Stimulated activated CD4-positive, alpha-beta T cell treated with anti-CD3 and anti-CD28 coated beads, Interleukin-12 subunit alpha, Interleukin-12 subunit beta, amount 100 ng/mL, for 48 hours (primary cell): ENCODE measurements at places on chromosomes 3 and 15.

GRCh38 chr15:50702762-50703334 is 16.3 kb upstream of the TRPM7 start:
- no peak for DNase-seq

- no peak for DNase-seq
Observed at GRCh38 chr3:124044956-124045355, 53.0 kb upstream of the ROPN1 start.

DNA sequence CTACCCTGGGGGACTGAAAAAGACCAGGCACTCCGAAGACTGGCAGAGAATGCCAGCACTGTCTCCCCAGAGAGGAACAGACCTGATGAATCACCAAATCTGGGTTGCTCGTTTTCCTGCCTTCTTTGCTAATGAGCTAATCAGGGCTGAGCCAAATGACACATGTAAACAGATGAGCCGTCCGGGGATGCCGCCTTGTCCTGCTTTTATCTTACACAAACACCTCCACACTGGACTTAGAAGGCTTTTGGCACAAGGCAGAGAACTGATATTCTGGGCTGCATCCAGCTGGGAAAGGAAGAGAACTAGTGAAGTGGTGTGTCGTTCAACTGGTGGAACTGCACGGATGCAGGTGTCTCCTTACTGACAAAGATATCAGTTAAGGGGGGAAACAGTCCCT is 88.1 kb downstream of the MECOM start:
- DNase-seq = no peak

GRCh38 chr15:45377609-45378148 is 665 bp downstream of the GATM start:
- DNase-seq = no peak

GRCh38 chr15:34360298-34360697 is 6.7 kb downstream of the LPCAT4 start:
- DNase-seq = no peak

DNA sequence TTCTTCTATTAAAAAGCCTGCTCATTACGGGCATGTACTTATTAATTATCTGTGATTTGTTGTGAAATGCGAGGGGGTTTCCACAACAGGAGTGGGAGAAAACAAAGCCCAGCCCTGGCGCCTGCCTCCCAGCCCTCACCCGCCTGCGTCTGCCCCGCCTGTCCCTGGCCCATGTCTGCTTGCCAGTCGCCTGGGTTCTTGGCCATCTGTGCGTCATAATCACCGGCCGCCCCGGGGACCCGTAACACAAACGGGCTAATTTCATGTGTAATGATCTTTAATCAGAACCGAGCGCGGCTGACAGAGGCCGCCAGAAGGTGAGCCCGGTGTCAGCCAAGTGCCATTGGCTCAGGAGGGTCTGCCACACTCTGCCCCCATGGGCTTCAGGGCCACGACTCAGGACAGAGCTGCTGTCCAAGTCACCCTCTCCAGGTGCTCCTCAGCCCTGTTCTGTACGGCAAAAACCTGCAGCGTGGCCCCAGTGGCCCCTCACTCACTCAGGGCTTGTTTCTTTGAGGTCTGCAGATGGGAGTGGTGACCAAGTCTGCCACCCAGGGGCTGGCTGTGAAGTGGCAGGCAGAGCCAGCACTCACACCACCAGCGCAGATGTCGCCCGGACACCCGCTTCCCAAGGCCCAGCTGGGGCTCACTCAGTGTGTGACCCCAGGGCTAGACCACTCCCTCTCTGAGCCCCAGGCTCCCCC is 28.8 kb upstream of the TMEM115 start:
- DNase-seq = no peak

DNA sequence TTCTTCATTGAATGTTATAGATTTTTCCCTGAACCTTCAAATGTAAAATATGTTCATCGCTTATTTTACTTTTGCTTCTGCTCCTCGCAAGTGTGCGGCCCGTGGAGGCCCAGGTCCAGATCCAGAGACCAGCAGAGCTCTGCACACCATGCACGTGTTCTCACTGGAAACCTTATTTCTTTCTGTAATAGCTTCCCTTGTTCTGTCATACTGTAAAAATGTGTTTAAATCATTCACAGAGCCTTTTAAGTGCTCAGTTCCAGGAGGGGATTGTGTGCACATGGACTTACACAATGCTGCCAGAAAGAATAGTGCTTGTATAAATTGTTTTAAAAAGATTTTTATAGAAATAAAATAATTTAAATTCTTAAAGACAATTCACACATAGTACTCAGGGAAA is 359.3 kb downstream of the GABRG3 start:
- no peak for DNase-seq

GRCh38 chr3:119831022-119831421 is 49.1 kb downstream of the NR1I2 start:
- DNase-seq = no peak

GRCh38 chr15:88651971-88652370 is 13.2 kb downstream of the ISG20 start:
- DNase-seq = no peak

DNA sequence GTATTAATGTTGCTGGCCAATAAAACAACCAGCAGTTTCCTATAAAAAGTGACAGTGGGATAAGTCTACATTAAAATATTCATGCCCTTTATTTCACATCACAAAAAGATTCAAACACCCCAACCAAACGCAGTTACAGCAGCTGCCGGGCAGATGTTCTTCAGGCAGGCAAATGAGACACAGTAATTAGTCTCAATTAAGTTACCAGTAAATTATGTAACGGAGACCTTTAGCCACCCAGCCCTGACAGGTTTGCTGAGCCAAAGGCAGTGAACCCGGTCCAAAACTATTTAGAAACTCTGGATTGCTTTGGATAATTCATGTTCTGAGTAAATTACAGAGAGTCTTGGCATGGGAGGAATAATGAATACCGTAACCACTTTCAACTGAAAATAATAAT is 289.2 kb upstream of the LYSMD4 start:
- DNase-seq = no peak

- no peak for DNase-seq
Observed at GRCh38 chr3:121431726-121432517, 113.9 kb downstream of the POLQ start.

DNA sequence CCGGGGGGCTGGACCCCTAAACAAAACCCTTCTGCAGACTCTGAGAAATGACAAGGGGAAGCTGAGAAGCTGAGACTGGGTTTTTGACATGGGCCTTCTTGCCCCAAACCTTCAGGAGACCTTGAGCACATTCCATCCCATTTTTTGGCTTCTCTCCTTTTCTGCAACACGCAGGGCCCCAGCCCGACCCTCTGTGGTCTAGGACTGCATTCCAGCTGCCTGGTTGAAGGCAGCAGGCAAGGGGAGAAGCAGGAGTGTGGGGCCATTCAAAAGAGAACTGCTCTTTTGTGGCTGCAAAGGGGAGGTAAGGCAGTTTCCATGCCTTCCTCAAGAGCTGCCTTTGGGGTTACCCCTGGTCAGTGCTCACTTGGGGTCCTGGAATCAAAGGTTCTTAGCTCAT is 263.0 kb downstream of the TLE3 start:
- no peak for DNase-seq

- DNase-seq = no peak
Observed at GRCh38 chr3:123151251-123151705, 50.5 kb upstream of the SEC22A start.

DNA sequence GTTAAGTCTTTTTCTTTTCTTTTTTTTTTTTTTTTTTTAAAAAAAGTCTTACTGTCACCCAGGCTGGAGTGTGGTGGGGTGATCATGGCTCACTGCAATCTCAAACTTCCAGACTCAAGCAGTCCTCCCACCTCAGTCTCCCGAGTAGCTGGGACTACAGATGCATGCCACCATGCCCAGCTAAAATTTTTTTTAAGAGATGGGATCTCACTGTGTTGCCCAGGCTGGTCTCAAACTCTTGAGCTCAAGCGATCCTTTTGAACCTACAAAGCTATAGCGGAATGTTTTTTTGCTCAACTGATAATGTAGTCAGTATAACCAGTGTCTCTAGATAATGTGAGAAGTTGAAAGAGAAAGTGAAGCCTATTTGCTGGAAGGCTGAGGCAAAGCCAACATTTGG is 3.9 kb upstream of the IGF2BP2 start:
- no peak for DNase-seq

DNA sequence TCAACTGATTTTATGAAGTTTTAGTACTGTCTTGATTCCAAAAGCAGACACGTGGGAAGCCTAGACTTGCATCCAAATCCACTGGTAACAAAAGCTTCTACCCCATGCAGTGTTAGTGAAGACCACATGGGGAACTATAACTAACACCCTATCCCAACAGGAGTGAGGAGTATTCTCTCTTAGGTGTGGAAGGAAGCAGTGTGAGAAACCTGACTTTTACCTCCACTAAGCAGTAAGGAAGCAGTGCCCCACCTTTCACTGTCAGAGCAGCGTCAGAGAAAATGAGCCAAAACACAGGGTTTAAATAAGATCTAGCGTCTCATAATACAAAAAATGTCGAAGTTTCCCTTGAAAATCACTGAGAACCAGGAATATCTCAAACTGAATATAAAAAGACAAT is 60.5 kb downstream of the DLG1 start:
- no peak for DNase-seq

DNA sequence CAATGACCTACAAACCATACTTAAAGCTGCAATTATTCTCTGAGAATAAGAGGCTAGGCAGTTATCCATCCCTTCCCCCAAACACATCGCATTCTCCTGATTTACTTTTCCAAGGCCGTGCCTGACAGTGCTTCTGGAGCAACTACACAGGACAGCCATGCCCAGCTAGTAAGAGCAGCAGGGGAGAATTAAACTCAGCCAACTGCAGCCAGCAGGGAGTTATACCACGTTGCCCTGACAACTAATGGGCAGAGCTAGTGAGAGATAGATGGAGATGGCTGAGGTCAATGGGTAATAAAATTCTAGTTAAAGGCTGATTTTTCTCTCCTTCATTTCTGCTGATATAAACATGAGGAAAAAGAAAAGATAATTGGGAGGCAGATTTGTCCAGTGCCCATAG is 193.8 kb upstream of the PPP2R3A start:
- DNase-seq = no peak

- no peak for DNase-seq
Observed at GRCh38 chr15:85748729-85749128, 46.0 kb downstream of the KLHL25 start.

DNA sequence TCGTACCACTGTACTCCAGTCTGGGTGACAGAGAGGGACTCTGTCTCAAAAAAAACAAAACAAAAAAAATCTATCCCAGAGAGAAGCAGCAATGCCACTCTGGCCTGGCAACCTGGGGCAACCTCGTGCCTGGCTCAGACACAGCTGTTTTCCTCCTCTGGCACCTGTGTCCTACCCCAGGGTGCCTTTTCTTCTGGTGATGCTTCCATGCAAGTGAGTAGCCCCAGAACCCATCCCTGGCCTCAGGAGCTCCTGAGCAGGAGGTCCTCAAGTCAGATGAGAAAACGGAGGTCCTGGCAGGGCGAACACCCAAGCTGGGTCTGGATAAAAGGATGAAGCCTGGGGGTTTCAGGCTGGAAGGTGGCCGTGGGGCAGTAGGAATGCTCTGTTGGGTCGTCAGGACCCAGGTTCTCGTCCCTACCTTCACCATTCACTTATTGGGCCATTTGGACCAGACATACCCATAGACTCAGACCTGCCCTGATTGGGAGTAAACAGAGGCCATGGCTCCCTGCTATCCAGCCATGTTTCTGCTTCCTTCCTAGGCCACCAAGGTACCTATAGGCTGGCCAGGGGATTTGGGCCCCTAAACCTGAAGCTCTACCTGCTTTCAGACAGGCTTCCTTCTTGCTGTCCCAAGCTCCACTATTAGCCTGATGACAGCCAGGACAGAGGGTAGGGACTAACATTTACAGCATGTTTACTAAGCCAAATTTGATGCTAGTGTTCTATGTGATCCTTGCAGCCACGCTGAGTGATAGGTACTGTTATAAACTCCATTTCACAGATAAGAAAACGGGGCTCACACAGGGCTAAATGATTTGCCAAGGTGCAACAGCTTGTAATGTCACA is 102.2 kb downstream of the DAPK2 start:
- no peak for DNase-seq

- DNase-seq = no peak
Observed at GRCh38 chr15:55008421-55008820, 188.3 kb downstream of the RSL24D1 start.

GRCh38 chr3:154071146-154071545 is 50.0 kb upstream of the ARHGEF26 start:
- no peak for DNase-seq

- no peak for DNase-seq
Observed at GRCh38 chr3:45786801-45787495, 9.4 kb downstream of the SLC6A20 start.

DNA sequence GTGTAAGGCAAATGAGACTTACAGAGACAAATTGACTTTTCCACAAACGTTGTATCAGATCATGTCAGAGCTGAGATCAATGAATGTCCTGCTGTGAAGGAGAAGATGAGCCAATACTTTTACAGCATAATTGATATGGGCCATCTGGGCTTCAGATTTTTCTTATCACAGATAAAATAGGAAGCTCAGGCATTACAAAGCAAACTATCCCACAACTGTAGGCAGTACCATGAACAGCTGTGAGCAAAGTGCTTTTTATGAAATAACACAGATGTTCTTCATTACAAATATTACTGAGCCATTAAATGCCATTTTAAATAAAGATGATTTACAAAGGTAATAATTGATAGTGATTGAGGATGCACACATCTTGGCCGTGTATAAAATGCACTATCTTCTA is 852.3 kb downstream of the OTOL1 start:
- DNase-seq = no peak

- no peak for DNase-seq
Observed at GRCh38 chr3:141854599-141854998, 21.8 kb upstream of the ATP1B3 start.

DNA sequence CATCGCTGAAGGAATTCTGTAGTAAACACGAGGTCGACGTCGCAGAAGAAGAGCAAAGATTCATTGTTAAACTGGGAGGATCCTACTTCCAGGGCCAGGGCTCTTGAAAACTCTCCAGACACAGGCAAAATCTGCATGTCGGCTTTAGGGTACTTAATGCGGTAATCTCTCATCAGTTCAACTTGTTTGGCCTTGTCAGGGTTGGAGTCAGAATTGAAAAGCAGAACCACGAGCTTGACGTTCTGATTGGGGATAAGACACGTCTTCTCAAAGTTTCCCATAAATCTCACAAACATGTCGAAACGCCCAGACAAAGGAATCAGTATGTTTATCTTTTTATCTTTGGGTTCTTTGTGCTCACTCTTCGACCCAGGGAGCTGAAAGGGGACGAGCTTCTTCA is 74.0 kb downstream of the CHSY1 start:
- no peak for DNase-seq

- peak; percentile 60 for DNase-seq
Observed at GRCh38 chr3:194404365-194405140, 5.5 kb upstream of the GP5 start.
